Left kidney (tissue), 8 donors: ENCODE measurements at places on chromosomes 6 and 20.

DNA sequence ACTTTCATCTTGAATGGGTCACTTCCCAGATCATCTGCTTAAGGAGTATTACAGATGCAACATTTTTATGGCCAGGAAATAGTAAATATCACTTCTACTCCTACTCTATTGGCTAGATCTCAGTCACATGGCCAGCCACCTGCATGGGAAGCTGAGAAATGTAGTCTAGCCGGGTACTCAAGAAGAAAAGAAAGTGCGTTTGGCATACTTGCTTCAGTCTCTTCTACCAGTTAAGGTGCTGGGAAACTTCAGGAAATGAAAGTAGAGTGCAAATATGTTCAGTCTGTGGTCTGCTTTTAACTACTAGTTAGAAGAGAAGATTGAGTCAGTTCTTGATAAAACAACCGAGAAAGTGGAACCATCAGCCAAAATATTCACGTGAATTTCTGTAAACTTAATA lies 129.2 kb downstream of the PDSS2 start:
- DNase-seq: no peak

DNA sequence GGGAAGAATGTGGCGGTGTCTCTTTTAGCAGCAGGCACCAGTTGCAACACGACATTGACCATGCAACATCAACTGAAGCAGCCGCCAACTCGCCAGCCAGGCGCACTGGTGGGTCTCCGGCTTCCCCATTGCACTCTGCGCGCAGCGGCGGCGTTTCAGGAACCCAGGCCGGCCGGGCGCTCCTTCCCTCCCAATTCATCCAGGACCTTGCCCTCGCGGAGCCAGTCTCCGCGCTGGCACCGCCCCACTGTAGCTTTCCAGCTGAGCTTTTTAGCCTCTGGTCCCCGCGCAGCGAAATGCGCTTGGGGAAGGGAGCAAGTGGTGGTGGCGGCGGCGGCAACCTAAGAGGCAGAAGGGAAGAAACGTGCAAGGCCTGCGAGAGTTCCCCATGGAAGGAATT lies 297.9 kb upstream of the RIMS1 start:
- DNase-seq: no peak

- DNase-seq: no peak
Observed at GRCh38 chr6:5753209-5753608, 253.5 kb downstream of the NRN1 start.

- no peak for DNase-seq
Observed at GRCh38 chr6:148980234-148980633, 233.4 kb downstream of the UST start.

GRCh38 chr6:166253281-166253681 lies 54.9 kb downstream of the PRR18 start:
- no peak for DNase-seq

DNA sequence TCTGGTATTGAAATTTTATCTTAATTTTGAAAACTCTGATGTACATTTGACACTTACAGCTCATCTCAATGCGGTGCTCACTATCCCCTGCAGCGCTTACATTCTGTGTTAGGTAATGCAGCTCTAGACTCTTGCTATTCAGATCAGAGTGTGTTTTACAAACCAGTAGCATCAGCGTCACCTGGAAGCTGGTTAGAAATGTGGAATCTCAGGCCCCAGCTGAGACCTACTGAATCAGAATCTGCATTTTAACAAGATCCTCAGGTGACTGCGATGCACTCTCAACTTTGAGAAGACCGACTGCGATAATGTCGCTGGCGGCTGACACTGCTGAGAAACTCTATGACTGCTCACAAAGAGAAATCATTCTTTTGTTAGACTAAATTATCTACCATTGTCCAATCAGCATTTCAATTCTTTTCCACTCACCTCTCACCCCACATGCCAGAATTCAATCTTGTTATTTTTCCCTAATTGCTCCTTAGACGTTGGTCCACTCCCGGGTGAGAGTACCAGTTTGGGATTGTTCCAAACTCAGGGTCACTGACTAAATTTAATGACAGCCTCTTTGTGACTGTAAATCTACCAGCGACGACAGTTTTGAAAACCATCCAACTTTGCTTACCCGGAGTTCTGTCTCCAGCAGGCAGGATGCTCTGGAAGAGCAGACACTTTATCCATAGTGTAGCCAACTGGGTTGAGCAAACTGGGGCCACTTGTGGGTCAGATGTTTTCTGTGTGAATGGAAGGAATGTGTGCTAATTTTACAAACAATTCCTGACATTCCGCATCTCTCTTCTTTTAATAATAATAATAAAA lies 140.1 kb upstream of the BTBD3 start:
- DNase-seq: no peak

DNA sequence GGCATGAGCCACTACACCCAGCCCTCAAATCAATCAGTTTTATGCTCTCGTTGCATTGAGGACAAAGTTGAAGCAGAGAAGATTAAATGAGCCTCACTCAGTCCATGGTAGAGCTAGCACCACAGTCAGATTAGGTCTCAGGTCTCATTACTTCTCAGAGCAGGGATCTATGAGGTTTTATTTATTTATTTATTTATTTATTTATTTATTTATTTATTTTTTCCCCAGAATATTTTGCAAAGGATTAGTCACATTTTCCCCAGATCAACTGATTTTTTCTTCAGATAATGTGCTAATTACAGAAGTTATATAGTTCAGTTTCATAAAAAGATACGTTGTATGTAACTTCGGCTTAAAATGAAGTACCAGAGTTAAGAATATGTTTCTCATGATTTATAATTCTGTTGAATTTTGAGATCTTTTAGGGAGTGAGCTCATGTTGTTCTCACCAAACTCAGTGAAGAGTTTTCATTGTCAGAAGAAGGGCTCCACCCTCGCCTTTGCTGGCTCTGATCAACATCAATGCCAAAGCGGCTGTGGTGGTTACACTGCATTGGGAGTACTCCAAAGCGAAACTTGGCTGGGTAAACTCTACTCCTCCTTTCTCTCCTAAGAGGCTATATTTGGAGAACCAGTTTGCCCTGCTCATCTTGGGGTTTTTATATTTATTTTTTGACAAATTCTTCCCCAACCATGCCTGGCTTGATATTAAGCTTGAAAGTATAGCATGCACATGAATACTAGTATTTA lies 12.9 kb upstream of the ID4 start:
- DNase-seq: no peak

- no peak for DNase-seq
Observed at GRCh38 chr6:150876598-150876997, 11.1 kb downstream of the MTHFD1L start.

- DNase-seq: no peak
Observed at GRCh38 chr20:32752458-32753250, 9.4 kb upstream of the COMMD7 start.

DNA sequence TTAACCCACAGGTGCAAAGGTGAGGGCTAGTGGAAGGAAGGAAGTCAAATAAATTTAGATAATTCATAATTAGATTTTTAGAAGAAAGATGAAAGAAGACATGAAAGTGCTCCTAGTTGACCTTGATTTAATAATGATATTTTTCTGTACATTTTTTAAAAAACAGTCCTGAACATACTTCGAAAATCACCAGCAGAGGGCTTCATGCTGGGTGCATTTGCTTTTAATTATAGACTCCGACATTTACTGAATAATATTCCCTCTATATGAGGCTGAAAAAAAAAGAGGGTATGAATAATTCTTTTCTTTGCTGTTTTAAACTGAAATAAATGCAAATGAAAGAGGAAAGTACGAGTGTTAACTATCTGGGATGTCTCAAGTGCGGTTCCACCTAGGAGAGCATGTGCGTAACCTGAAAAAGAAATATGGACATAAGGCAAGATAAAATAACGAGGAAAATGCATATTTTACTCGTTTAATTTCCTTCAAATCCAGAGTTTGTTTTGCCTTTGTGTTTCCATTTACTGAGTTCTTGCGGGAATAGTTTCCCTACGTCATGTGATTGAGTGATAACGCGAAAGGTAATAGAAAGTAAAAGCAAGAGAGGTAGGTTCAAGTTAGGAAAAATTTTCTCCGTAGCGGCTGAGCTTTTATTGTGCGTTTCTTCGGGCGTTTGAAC lies 3.1 kb upstream of the TFAP2B start:
- DNase-seq: no peak

GRCh38 chr20:63393566-63393965 lies 32.4 kb upstream of the CHRNA4 start:
- DNase-seq: no peak

- DNase-seq: no peak
Observed at GRCh38 chr6:105263685-105264610, 84.1 kb upstream of the POPDC3 start.

- DNase-seq: no peak
Observed at GRCh38 chr6:67694127-67694526, 941.0 kb upstream of the ADGRB3 start.
